CD4-positive, alpha-beta T cell treated with Interleukin-15 for 4 hours (primary cell): ENCODE measurements at places on chromosomes 2 and 18.
A peak's percentile ranks its signal among the peaks of the same experiment; 100 is the strongest.

GRCh38 chr2:173248381-173248780 lies 106.3 kb upstream of the CDCA7 start:
- DNase-seq: no peak

- DNase-seq: no peak
Measured at GRCh38 chr2:176581557-176582165, 312.4 kb downstream of the MTX2 start.

- DNase-seq: peak; percentile 26
Measured at GRCh38 chr2:118185210-118186109, 97.2 kb downstream of the INSIG2 start.

GRCh38 chr2:143704451-143705106 lies 575.4 kb downstream of the ARHGAP15 start:
- no peak for DNase-seq

DNA sequence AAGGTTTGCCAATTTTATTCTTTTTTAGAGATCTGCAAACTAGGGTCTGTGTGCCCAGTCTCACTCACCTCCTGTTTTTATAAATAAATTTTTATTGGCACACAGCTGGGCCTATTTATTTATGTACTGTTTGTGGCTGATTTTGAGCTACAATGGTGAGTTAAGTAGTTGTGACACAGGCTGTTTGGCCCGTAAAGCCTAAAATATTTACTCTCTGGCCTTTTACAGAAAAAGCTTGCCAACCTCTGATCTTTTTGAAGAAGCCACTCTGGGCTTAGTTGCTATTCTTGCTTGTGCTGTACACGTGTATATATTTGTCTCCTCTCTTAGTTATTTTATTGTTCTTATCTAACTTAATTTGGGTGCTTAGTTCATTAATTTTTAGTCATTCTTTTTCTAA lies 14.5 kb downstream of the NAB1 start:
- no peak for DNase-seq

DNA sequence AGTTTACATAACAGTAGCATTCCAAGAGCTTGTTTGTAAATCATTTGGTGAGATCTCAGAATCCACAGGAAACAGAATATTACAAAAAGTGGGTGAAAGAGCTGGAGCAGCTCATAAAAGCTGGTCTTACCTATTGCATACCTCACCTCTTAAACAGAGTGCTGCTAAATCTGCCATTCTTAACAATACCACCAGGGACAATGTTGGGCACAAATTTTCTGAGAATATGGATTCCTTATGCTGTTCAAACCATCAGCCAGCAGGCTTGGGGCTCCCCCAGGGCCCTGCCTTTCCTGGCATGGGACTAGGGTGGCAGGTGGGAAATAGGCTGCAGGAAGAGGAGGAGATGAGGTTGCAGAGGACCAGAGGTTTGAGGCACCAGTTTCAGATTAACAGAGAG lies 55.6 kb downstream of the TGFA start:
- DNase-seq: no peak

- peak; percentile 6 for DNase-seq
Measured at GRCh38 chr2:46461709-46462171, 17.6 kb upstream of the TMEM247 start.

DNA sequence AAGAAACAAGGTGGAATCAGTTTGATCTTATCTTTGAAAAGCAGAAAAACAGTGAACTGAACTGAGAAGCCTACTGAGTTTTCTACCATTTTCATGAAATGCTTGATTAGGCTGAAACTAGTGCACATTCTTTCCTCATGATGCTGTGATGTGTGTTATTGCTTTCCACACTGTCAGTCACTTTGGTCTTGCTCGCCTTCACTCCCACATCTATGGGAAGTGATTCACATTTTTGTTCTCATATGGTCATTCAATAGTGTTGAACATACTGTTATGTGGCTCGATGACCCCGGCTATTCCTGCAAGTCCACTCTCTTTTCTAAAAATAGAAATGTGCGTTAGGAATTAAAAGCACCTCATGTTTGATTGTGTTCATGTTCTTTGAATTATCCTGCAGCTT lies 129.7 kb downstream of the TGIF1 start:
- no peak for DNase-seq

DNA sequence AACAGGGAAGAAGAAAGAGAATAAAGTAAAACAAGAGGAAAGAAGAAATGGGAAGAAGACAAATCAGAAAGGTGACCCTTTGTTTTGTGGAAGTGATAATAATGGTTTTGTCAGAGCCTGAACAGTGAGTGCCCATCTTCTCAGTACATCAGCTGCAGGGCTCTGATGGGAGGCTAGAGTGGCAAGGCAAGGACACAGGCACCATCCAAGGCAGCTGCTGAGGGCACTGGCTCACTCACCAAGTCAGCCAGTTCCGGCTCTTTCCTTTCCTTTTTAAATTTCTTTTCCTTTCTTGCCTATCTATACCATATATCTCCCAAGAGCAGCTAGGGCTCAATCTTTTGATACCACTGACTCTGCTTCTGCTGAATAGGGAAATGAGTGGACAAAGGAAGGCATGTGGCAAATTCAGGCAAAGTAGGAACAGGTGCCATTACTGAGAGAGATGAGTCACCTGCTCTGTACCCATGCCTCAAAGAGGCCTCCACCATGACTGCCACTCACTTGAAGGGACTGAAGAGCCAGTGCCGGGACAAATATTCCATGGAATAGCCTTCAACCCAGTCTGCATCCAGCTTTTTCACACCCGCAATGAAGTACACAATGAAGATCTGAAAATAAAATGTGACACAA lies 6.2 kb downstream of the GGCX start:
- DNase-seq: no peak

DNA sequence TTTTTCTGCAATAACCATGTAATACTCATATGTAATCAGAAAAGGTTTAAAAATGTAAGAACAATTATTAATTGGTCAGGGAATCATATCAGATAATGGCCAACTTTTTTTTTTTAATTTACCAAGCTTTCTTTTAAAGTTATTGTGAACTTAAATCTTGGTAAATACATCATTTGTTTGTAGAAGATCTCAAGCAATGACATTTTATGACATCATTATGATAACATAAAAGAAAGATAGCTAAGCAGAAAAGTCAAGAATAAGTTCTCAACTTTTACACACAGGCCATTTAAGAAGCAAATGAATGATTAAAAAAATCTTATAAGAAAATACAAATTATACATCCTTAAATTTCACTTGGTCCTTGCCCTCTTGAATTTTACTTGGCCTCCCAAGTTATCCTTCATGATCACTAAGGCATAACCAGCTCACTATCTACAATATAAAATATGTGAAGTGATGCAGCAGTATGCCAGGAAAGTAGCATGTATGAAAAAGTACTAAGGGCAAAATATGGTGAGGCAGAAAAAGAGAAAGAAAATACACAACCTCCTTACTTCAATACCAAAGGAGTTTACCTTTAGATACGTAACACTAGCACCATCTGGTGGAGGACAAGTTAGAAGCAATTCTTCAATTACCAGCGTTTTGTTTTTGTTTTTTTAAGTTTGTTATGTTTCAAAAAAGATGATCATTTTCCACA lies 116.6 kb downstream of the SRBD1 start:
- peak; percentile 30 for DNase-seq

GRCh38 chr2:85505551-85506238 lies 33.3 kb upstream of the MAT2A start:
- DNase-seq: no peak

- no peak for DNase-seq
Measured at GRCh38 chr2:109005686-109006204, 16.7 kb upstream of the EDAR start.

DNA sequence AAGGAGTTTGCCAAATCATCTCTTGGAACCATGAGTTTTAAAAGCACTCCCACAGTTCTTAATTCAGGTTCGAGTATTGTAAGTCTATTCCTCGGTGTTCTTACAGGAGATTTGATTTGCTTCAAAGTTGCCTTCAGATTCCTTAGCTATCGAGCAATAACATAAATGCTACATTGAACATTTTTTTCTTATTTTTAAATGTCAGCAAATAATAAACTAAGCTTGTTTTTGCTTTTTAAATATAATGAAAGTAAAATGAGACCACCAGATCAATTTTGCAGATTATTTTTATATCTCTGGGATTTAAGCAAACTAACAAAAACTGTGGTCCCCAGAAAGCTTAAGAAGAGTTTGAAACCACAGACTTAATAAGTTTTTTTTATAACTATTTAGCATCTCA lies 195.5 kb downstream of the LNPK start:
- DNase-seq: no peak

GRCh38 chr2:78870343-78870967 lies 155.0 kb upstream of the REG3G start:
- DNase-seq: no peak

DNA sequence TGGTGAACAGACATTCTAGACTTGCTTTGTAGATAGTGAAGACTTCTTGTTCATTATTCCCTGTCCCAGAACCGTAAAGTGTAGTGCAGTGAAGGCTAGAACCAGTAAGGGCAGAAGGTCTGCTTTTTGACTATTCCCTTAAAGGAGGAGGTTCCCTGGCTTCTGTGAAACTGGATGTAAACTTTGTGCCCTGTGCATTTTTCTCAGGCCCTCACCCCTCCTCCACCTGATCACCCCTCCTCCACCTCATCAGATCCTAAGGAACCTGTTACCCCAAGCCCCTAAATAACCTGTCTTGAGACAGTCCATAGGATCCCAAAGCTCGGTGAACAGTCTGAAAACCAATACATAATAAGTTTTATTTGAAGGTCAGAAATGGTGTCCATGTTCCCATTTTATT lies 33.7 kb downstream of the SFT2D3 start:
- DNase-seq: no peak

- DNase-seq: no peak
Measured at GRCh38 chr2:31415421-31415820, 879 bp upstream of the XDH start.

DNA sequence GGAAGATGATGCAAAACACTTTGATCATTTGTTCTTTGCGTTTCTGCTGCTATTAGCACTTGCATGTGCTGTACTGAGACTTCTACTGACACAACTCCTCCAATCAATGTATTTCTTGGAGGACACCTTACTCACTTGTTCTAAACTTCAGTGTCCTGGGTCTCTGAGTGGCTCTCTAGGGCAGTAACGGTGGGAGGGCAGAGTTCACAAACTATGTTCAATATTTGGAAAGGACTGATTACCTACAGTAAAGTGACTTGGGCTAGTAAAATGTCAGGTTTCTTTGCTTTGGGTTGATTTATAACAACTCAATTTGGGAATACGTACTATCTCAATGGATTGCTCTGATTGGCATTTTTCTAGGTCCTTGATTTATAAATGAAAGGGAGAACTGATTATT lies 49.3 kb upstream of the PAX8 start:
- DNase-seq: no peak

GRCh38 chr18:45780568-45780967 lies 44.9 kb upstream of the SIGLEC15 start:
- DNase-seq: no peak
